ENCODE measurements at places on chromosomes 7 and 10.

DNA sequence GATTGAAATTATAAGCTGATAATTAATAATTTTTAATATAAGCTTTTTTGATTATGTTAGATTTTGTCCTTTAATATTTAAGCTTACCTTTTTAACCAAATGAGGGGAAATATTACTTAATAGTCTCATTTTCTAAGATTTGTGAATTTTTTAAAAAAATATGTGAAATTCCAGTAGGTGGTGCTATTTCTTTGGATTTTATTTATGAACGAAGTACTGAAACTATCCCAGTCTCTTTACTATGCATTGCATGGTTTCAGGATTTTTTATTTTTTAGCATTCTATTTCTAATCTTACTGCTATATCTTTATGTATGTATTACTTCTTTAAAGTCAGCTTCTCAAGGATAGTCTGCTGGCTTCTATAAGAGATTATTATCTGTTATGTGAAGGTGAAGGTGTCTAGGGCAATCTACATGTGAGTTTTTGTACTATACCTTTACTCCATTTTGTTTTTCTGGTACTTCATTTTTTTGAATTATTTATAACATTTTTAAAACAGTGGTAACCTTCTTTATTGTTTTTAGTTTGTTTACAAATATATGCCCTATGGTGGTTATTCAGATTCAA, 78.3 kb downstream of the ATRNL1 start:
- DNase-seq, result no peak

DNA sequence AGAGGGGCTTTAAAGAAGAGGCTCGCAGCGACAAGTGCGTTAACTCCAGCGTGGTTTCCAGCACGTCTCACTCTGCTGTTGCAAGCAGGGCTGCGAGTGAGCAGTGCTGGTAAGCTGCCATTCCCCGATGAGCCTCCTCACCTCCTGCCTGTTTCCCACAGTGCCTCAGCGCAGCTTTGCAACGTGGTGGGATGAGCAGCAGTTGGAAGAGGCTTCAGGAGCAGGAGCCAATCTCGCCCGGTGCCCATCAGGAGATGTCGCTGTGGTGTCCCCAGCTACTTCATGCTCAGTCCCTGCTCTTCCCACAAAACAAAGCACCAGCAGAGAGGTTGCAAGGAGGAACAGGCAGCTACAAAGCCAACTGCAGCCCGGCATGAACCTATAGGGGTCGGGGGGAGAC, 2.4 kb upstream of the ADARB2 start:
- no peak for DNase-seq

DNA sequence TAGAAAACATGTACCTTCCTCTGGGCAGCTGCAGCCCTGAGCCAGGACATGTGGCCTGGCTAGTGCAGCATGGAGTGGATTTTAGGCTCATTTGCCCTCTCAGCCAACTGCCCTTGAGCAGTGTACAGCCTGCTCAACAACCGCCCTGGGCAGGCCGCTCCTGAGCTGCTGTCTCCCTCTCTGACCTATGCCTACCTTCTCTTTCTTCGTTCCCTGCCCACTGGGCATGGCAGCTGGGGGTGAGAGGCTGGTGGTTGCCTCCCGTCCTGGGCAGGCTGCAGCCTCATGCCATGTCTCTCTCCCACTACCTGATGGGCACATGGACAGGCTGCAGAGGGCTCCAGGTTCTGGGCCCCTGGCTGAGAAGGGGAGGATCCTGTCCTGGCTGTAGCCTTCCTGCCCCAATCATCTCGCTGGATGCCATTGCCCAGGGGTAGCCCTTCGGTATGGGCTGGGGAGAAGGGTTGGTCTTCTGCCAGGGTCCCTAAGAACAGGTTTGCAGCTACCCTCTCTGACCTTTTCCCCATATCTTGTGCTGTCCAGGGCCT, 97.3 kb downstream of the NEURL1 start:
- DNase-seq, result no peak

- no peak for DNase-seq
Measured at GRCh38 chr7:55308186-55308929, 56.8 kb upstream of the LANCL2 start.

DNA sequence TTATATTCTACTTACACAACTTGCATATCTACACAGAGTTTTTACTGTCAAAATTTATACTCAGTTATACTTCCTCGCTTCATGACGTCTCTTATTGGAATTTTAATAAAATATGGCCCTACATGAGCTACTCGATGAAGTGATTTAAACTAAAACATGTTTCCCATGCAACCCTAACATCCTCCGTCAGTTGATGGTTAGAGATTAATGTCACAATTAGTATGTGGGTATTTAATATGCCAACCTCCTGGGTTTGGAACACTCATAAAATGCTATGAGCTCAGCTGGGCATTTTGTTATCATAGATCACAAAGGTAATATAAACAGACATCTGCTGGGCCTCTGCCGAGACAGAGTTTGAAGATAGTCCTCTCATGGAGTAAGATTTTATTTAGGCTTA, 66.5 kb downstream of the GNAT3 start:
- no peak for DNase-seq

DNA sequence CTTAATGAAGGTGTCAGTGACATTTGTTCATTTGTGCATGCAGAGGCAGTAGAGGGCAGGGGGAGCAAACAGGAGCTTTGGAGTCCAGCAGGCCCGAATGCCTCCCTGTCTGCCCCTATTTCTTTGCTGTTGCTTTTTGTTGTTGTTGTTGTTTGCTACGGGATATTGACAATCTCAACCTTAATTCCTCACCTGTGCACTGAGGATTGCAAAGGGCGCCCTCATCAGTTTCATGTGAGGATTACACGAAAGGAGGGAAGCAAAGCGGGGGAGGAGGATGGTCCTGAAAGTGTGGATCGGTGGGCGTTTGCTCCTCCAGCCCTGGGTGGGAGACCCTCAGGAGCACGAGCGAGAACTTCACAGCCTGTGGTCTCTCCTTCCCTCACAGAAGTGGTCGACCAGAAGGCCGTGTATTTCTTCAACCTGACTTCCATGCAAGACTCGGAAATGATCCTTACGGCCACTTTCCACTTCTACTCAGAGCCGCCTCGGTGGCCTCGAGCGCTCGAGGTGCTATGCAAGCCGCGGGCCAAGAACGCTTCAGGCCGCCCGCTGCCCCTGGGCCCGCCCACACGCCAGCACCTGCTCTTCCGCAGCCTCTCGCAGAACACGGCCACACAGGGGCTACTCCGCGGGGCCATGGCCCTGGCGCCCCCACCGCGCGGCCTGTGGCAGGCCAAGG, 9.6 kb downstream of the GDF10 start:
- no peak for DNase-seq

DNA sequence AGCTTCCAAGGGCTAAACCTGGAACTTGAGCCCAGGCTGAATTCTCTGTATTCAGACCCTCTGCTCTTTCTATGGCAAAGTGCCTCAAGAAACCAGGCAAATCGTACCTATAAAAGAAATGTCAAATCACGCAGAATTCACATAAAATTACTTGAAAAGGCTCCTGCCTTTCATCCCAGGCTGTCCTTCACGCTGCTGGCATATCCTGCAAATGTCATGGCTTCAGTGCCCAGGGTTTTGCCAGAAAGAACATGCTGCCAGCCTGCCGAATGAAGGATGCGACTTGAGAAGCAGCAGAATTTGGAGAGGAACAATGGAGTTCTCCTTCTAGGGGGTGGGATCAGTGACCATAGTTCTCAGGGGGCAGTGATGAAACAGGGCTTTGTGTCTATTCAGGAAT, 602.5 kb upstream of the GALNT17 start:
- DNase-seq, result no peak

DNA sequence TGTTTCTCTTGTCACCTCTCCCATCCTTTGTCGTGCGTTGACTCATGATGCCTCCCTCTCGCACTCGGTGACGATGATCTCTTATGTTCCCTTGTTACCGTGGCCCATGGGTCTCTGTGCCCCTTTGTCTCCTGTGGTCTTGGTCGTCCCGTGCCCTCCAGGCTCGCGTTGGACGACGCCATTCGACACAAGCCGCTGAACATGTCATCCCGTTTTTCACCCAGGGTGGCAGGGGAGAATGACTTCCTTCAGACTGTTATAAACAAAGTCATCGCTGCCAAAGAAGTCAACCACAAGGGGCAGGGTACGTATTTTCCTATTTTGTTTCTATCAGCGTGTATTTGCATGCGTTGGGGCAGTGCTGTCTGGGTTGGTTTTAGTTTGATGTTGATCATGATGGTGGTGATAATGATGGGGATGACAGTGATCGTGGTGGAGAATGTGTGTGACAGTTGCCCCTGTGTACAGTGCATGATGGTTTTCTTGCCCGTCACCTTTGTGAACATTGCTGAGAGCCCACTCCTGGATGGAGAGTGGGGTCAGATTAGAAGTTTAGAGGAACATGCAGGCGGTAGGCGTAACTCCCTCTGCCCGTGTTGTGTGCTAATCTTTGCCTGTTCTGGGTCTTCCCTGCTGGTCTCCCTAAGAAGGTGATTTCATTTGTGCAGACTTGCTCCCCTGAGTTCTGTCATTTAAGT, 107.0 kb downstream of the DOCK1 start:
- DNase-seq, result no peak

Data from NCI-H1092 (cell line).